ENCODE measurements at places on chromosomes 6 and 20.
A peak's percentile ranks its signal among the peaks of the same experiment; 100 is the strongest.

- DNase-seq, result no peak
Observed at GRCh38 chr6:64238071-64238470, 602.5 kb downstream of the PHF3 start.

- no peak for DNase-seq
Observed at GRCh38 chr20:50284811-50285375, 94.3 kb downstream of the CEBPB start.

DNA sequence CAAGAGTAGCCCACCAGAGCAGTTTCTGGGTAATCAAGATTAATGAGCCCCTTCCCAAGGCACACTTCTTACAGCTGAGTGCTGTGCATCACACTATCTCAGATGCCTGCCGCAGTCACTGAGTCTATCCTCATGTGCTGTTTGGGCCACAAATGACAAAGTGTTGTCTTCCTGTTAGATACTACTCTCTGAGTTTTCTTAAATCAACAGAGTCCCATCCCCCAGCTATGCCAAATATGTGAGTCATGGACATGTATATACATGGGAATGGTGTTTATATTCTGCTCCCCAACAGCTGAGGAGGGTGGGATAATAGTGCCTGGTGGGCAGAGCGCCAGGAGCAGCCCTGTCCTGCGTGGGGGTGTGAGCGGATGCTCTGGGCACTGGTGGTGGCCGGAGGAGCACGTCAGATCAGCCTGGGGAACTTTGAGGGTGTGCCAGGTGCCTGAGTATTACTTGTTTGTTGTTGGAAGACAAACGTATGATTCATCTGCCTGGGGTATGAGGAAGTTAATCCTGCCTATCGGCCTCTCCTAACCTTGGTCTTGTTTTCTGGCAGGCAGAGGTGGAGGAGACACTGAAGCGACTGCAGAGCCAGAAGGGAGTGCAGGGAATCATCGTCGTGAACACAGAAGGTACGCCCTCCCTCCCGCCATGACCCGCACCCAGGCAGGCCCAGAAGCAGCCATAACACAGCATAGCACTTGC, 9.6 kb downstream of the DYNLRB1 start:
- DNase-seq, result no peak

DNA sequence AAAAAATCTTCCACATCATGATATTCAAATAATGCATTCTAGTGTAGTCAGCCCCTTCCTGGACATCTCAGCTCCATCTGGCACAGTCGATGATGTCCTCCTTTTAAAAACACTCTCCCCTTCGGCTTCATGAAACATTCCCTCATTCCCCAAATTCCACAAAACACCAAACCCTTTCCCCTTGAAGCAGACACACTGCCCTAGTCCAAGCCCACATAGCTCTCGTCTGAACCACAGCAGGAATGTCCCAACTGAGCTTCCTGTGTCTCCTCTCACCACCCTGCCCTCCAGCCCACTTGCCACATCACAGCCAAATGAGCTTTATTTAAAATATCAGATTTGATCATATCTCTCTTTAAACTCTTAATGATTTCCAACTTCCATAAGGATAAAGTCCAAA, 106.4 kb upstream of the CARMIL1 start:
- no peak for DNase-seq

DNA sequence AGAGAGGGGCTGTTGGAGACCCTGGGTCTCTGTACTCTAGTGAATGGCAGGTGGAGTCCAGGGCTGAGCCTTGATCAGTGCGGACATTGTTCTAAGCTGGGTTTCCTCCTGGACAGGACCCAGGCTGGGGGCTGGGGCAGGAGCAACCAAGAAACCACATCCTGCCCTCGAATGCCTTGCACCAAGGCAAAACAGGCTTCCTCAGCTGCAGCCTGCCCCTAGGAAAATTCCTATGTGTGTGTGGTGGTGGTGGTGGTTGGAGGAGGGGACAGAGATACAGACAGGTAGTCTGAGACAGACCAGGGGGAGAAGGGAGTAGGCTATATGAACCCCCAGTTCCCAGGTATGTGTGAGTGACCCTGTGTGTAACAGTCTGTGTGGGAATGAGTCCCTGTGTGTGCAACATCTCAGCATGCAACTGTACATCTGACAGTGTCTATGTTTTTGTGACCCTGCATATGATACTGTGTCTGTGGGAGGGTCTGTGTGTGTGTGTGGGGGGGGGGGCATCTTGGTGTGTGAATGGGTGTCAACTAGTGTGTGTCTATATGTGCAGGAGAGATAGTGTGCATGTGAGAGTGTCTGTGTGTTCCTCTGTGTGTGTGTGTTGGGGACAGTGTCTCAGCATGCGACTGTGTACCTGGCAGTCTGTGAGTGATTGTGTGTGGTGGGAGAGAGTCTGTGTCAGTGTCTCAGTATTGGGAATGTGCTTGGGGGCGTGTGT, 3.0 kb downstream of the GLP1R start:
- DNase-seq, result no peak

DNA sequence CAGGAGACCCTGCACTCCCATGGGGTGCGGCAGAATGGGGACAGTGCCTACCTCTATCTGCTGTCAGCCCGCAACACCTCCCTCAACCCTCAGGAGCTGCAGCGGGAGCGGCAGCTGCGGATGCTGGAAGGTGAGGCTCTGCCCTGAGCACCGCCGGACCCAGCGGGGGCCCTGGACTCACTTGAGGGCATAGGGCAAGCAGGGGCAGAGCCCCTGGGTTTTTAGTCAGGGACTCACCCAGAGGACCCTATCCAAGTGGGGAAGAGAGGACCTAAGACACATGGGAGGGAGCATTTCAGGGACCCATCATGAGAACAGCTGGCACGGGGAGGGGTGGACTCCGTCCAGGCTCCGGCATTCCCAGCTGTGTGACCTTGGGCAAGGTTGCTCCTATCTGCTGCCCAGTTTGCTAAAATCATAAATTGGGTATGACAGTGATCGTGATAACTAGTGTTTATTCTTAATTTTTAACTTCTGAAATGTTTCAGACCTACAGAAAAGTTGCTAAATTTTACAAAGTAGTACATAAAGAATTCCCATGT, 9.8 kb downstream of the RBCK1 start:
- DNase-seq, result no peak

DNA sequence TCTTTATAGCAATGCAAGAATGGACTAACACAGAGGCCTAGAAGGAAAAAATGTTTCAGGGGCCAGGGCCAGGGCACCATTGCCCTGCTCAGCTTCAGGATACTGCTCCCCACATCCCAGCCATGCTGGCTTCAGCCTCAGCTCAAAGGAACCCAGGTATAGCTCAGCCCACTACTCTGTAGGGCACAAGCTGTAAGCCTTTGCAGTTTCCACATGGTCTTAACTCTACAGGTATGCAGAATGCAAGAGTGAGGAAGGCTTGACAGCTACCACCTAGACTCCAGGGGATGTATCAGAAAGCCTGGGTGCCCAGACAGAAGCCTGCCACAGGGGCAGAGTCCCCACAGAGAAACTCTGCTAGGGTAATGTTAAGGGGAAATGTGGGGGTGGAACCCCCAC, 10.5 kb upstream of the TTK start:
- DNase-seq, result no peak

DNA sequence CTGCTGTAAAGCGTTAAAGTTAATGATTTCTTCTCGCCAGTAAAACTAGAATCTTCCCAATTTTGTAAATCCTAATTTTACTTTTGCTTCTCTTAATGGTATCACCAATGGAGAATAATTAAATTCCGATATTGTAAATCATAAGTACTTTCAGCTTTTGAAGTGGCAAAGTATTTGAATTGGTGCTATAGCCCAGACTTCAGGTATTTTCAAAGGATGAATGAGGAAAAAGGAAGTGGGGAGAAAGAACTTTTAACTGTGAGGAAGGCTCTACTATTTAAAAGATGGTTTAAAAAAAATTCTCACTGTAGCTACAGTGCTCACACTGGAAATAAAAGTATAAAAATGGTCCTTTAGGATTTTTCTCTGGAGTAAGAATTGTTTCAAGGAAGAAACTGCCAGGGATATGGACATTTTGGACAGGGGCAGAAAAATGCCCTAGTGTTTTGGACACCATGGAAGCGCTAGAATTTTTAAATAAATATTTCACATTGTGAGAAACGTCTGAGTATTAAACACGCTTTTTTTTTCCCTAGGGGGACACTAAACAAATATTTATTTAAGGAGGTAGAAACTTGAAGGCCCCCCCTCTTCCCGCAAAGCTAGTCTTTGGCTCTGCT, 1.3 kb upstream of the TAB2 start:
- DNase-seq, result no peak

DNA sequence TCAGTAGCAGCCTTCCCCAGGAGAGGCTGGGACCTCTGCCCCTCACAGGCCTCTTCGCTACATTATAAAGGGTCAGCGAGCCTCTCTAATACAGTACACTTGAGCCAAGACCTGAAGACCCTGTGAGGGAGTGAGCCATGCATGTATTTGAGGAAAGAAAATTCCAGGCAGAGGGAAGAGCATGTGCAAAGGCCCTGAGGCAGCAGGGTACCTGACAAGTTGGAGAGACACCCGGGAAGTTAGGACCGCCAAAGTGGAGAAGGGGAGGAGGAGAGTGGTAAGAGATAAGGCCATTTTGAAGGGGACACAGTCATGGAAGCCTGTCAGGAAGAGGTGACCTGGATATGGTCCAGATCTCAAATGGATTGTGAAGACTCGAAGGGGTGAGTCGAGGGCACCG, 219.3 kb upstream of the RNF24 start:
- no peak for DNase-seq

GRCh38 chr6:36109092-36109491, 21.2 kb upstream of the MAPK13 start:
- DNase-seq, result peak; percentile 66

DNA sequence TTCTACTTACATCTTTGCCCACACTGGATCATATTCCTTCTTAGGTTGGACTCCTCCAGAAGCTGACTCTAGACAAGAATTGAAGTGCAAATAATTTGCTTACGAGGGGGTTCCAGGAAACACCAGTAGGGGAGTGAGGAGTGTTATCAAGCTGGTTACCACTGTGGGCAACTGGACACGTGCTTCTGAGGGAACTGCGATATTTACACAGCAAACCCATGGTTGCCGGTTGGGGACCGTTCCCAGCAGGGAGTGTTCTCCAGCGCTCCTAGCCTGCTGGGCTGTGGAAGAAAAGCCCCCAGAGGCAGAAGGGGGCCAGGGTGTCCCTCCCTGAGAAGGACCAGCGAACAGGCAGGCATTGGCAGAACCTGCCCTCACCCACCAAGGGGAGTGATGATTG, 21.7 kb downstream of the MDFI start:
- DNase-seq, result no peak

DNA sequence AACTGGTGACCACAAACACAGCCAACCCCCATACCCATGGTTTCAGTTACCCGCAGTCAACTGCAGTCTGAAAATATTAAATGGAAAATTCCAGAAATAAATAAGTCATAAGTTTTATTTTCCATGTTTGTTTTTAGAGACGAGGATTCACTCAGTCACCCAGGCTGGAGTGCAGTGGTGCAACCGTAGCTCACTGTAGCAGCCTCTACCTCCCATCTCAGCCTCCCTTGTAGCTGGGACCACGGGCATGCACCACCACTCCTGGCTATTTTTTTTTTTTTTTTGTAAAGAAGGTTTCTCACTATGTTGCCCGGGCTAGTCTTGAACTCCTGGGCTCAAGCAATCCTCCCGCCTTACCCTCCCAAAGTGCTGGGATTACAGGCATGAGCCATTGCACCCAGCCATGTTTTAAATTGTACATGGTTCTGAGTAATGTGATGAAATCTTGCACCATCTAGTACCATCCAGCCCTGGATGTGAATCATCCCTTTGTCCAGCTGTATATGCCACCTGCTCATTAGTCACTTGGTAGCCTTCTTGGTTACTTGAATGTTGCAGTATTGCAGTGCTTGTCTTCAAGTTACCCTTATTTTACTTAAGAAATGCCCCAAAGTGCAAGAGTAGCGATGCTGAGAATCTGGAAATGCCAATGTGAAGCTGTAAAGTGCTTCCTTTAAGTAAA, 14.5 kb downstream of the CSNK2A1 start:
- no peak for DNase-seq

DNA sequence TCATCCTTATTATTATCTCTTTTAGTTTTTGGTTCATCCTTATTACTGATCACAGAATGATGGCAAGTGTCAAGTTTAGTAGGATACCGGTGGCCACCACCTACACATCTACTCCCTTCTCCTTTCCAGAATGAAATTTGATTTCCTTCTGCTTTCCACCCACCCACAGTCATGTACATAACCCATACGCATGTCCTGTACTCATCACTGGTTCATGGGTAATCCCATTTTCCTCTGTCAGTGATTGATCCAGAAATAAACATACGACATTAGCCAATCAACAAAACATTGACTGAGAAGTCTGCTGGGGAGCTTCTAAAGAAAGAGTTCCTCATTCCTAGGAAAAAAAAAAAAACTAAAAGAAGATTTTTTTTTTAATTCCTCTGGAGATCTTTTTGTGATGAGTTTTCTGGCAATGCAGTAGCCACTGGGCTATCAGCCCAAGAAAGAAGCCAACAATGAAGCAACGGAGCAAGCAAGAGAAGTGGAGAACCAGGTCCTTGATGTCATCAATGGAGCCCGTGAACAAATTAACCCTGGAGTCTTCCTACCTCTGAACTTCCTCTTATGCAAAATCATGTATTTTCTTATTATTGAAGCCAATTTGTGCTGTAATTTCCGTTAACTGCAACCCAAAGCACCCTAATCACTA, 127.8 kb downstream of the TASP1 start:
- no peak for DNase-seq

- no peak for DNase-seq
Observed at GRCh38 chr6:159079367-159079766, 34.6 kb upstream of the TAGAP start.

DNA sequence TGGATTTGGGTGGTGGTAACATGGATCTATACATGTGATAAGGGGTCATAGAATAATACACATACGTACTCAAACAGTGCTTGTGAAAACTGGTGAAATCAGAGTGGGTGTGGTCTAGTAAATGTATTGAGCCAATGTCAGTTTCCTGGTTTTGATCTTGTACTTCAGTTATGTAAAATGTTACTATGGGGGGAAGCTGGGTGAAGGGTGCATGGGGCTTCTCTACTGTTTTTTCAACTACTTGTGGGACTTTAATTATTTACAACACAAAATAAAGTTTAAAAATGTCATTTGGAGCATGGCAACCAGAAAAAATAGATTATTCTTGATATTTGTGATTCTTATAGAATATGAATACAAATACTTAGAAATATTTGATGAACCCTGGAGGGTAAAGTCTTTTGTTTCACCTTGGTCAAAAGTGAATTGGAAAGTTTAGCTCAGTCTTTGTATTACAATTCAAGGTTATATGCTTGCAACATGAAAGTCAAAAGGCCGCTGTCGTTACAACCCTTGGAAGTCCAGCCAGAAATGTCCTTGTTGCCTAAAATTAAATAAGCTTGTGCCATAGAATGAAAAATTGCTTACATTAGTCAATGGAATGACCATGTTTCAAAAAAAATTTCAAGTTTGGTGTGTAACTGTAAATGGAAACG, 74.1 kb downstream of the TXNDC5 start:
- no peak for DNase-seq

DNA sequence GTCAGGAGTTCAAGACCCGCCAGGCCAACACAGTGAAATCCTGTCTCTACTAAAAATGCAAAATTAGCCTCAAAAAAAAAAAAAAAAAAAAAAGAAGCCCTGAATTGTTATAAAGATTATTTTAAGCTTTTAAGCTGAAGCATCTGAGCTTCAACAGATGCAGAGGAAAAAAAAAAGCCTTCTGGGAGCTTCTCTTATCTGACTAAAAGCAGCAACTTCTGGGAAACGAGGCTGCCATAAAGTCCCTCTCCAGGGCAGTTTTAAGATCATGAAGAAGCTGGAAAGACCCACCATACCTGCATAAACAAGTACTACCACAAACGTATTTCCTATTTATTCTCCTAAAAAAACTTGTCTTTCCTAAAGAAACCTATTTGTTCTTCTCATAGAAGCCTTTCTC, 3.6 kb downstream of the SERINC3 start:
- no peak for DNase-seq

GRCh38 chr20:6008254-6008653, 45.6 kb downstream of the LRRN4 start:
- no peak for DNase-seq
